ENCODE measurements at places on chromosomes 4 and X.

DNA sequence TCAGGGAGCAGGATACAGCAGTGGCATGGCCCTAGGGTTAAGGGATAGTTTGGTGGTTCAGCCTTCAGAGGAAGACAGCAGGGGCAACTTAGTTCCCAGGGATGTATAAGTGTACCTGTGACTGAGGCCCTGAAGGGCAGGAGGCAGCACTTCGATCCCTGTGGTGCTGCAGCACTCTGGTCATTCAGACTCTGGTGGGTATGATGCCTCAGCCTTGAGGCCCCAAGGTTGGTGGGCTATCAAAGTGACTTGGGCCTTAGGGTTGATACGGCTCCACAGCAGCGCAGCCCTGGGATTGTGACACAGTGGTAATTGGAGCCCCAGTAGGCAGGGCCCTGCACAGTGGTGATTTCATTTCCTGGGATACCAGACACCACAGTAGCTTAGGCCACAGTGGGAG is 1703.1 kb downstream of the PCDH7 start:
- no peak for DNase-seq

- no peak for DNase-seq
Measured at GRCh38 chrX:22534643-22535042, 261.9 kb downstream of the CBLL2 start.

- no peak for DNase-seq
Measured at GRCh38 chrX:1274786-1275185, 6.2 kb downstream of the CSF2RA start.

- DNase-seq = no peak
Measured at GRCh38 chr4:35934320-35934981, 309.9 kb downstream of the ARAP2 start.

- DNase-seq = no peak
Measured at GRCh38 chr4:70915036-70915815, 13.1 kb downstream of the MOB1B start.

- no peak for DNase-seq
Measured at GRCh38 chrX:112968351-112969133, 127.9 kb upstream of the AMOT start.

DNA sequence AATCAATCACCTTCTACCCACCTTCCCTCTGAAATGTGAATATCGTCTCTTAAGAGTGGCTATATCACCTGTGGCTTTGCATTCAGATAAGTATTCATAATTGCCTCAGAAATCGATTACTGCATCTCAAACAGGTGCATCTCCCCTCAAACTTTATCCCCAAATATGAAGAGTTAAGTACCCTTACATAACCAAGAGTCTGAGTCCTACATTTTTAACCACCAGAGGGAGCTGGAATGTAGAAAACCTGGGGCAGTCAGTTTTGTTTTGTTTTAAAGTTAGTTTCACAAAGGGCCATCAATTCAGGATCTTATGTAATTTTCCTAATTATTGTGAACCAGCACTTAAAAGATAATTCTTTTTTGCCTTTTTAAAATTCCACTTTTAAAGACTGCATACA is 5.7 kb downstream of the TCEANC start:
- no peak for DNase-seq

DNA sequence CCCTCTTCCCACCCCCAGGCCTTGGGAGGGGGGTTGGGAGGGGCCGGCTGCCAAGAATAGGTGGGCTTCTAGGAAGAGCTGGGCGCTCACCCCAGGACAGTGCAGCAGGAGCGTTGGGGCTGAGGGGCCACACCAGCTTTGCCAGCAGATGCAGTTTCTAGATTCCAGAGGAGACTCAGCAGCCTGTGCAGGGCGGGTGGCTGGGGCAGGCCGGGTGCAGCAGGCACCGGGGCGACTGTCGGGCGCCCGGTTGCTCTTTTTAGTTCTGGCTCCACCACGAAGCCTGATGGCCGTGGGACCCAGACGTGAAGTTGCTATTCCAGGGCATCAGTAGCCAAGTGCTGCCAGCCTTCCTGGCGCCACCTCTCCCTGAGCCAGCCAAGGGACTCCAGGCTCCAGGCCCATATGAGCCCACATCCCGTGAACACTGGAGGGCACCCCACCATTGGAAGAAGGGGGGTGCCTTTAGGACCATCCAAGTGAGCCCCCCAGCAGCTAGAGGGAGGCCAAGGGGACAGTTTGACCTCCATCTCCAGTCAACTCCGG is 5.8 kb downstream of the SSR4 start:
- no peak for DNase-seq

DNA sequence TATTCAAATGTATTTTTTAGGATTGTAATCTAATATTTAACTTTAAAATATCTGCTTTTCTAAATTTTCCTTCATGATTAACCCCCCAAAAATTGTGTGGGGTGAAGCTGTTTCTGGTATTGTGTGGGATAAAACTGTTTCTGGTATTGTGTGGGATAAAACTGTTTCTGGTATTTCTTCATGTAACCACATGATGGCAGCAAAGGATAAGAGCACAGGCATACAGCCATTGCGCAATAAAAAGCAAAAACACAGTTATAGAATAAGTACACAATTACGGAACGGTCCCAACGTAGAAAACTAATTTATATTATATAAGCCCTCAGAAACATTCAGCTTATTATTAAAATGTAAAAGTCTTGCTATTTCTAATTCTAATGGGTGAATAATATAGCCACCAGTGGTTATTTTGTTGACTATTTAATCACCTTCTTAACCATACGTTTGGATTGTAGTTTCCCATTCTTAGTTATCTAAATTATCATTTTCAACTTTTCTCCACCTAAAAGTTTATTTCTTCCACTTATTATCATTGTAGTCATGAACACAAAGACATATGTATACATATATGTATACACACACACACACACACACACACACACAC is 333.9 kb upstream of the FSTL5 start:
- DNase-seq = no peak

Measured in activated B cell treated with CpG ODN at 0.5 μM for 24 hours (primary cell).